ENCODE measurements at places on chromosomes 2 and 18.

- no peak for DNase-seq
These were observed 366.9 kb upstream of the ZEB2 start for GRCh38 chr2:144886862-144887261.

DNA sequence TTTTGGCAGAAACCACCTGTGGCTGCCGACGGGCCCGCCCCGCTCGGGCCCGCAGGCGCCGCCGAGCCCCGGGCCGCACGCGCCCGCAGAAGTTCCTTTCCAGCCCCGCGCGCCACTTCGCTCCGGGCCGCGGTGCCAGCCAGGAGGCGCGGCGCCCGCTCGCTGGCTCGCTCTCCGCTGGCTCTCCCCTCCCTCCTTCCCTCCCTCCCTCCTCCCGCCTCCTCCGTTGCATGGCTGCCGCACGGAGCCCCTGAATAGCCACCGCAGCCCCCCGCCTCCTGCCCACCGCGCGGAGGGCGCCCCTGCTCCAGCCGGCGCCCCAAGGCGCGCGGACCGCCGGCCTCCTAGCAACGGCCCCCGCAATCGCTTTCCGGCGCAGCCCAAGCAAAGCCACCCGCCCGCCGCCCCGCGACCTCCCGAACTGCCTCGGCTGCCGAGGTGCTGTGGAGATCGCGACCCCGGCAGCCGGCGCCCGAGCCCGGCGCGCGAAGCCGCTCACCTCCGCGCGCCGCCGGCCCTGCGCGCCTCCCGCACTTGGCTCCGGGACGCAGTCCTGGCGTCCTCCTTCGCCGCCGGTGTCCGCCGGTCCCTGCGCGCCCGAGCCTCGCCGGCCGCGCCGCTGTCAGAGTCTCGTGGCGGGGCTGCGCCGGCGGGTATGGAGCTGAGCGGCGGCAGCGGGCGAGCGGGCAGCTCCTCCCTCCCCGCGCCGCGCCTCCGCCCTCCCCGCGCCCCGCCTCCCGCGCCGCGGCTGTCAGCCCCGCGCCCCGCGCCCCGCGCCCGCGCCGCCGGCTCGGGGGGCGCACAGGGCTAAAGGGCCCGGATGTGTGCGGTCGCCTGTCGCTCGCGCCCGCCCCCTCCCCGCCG lies at the start of gene ZBTB7C:
TSS of gene ZBTB7C (minus strand) at position 657 of the 864 bp plus-strand sequence.
- peak; percentile 37 for DNase-seq

- DNase-seq, result no peak
These were observed 81.6 kb upstream of the STPG4 start for GRCh38 chr2:47236503-47237215.

- no peak for DNase-seq
These were observed 684.4 kb upstream of the SYT4 start for GRCh38 chr18:43961722-43962121.

DNA sequence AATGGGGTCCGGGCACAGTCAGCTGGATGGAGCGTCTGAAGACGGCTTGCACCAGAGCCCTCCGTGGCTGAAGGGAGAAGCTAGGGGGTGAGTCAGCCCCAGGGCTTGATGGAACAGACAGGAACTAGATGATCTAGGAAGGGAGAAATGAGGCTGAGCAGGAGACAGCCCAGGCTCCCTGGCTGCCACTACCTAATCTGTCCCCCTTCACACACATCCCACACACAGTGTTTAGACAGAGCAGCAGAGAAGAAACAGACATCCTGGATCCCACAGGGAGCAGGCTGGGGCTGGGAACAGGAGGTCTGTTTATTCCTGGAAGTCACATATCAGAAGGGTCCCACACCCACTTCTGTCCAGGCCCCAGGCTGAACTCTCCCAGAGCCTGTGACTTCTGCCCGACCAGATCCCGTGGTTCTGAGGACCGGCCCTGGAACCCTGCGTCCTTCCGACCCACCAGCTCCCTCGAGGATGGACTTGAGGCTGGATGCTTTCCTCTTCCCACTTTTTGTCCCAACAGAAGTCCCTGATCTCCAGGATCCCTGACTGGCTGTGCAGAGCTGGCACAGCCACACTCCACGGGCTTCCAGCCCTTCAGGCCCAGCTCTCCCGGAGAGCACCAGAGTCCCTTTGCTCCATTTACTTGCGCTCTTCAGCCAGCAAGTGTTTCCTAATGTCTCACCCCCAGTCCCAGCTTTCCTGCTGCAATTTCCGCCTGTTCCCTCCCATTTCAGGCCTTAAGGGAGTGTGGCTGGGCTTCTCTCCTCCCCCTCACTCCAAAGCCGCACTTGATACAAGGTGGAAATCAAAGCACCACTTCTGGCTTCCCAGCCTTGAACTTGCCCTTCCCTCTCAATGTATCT lies 1.5 kb upstream of the GPBAR1 start:
- DNase-seq, result no peak

DNA sequence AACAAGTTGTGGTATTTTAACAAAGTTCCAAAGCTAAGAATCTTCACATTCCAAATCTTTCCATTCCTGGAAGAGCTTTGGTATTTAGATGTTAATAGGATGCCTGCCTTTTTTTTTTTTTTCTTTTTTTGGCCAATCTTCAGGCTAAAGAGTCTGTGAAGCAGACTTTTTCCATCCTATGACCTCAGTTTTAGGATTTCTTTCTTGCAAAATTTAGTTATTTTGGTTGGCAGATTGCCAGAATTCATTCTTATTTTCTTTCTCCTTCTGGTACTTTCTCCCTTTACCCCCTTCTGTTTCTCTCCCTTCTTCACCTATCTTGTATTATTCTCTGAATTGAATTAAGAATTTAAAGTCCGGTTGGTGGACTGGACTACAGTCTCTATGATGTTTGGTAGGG lies 217.8 kb upstream of the REV1 start:
- no peak for DNase-seq

- DNase-seq, result no peak
These were observed 80.3 kb downstream of the TPO start for GRCh38 chr2:1493431-1494126.

DNA sequence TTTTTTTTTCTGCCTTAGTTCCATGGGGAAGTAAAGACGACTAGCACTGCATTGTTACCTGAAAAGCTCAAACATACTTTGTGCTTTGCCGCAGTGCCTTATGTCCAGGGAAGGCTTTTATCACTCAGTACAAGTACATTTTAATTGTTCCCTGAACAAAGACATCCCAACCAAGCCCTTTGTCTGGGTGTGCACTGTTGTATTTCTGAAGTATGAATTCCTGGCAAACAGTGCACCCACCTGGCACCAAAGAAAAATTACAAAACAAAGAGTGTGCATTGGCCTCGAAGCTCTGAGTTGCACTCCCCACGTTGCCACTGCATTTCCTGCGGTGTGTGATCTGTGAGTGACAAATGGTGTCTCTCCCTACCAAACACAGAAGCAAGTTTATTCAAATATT lies 858.5 kb upstream of the PIK3C3 start:
- peak; percentile 76 for DNase-seq

DNA sequence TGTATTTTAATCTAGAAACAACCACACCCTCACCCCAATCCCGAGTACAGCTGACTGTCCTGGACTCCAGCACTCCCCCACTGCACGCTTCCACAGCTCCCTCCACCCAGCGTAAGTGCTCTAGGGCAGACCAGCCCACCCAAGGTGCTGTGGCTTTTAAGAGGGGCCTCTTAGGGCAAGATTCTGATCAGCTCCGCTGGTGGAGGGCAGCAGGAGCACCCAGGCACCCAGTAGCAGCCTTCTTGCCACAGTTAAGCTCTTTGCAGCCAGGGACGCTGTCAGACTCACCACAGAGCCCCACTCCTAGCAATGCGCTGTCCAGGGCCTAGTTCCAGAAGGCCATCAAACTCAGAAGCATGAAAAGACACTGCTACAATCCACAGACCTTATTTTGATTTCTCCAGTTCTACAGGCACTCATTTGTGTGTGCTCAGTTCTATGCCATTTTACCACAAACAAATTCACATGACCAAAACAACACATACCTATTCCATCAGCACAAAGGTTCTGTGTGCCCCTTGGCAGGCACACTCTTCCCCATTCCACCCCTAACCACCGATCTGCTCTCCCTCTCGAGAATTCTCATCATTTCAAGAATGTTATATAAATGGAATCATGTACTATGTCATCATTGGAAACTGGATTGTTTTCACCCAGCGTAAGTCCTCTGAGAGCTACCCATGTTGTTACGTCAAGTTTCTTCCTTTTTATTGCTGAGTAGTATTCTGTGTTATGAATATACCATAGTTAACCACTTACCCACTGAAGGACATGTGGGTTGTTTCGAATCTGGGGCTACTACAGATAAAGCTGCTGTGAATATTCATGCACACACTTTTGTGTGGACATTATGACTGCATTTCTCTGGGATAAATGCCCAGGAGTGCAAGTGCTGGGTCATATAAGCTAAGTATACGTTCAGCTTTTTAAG lies 40.4 kb downstream of the PTPN2 start:
- no peak for DNase-seq

- DNase-seq, result peak; percentile 68
These were observed 6.3 kb downstream of the SNORC start for GRCh38 chr2:232876161-232876977.

DNA sequence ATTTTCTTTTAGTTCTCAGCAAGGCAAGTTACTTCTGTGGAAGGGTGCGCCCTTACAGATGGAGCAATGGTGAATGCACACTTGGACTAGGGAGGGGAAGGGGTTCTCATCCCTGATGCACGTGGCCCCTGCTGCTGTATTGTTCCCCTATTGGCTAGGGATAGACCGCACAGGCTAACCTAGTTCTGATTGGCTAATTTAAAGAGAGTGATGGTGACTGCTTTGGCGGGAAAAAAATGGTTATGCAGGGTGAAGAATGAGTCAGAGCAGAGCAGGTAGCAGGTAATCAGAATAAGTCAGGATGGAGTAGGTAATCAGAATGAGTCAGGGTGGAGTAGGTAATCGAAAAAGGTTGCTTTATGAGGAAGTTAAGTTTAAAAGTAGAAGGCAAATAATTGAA lies 171.5 kb downstream of the MTCL1 start:
- DNase-seq, result no peak

DNA sequence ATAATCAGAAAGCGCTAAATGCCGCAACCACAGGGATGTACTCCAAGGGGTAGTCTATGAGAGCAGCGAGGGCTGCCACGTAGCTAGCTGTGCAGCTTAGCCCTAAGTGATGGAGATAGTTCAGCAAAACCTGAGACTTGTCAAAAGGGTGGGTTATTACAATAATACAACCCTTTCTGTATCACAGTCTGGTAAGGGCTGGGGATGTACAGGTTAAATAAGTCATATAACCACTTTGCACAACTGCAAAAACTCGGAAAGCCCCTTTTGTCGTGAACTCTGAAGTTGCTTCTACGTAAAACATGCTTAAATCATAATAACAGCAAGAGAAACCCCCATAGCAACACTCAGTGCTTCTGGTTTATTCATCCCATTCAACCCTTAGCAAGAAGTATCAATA lies 598.8 kb downstream of the SUCLG1 start:
- no peak for DNase-seq
